ENCODE measurements at places on chromosomes 16 and 17. TPM values are rescaled to one million over a fixed set of nuclear protein-coding genes. Genes with fewer than 3 reads are reported as not detected.
A peak's percentile ranks its signal among the peaks of the same experiment; 100 is the strongest.

- DNase-seq = no peak
These were observed 18.9 kb downstream of the MSI2 start for GRCh38 chr17:57275071-57275764.

GRCh38 chr17:38636054-38636453 is 30.3 kb upstream of the SRCIN1 start:
- DNase-seq = no peak

The RAI1 gene
- total RNA-seq = 38.1 TPM

DNA sequence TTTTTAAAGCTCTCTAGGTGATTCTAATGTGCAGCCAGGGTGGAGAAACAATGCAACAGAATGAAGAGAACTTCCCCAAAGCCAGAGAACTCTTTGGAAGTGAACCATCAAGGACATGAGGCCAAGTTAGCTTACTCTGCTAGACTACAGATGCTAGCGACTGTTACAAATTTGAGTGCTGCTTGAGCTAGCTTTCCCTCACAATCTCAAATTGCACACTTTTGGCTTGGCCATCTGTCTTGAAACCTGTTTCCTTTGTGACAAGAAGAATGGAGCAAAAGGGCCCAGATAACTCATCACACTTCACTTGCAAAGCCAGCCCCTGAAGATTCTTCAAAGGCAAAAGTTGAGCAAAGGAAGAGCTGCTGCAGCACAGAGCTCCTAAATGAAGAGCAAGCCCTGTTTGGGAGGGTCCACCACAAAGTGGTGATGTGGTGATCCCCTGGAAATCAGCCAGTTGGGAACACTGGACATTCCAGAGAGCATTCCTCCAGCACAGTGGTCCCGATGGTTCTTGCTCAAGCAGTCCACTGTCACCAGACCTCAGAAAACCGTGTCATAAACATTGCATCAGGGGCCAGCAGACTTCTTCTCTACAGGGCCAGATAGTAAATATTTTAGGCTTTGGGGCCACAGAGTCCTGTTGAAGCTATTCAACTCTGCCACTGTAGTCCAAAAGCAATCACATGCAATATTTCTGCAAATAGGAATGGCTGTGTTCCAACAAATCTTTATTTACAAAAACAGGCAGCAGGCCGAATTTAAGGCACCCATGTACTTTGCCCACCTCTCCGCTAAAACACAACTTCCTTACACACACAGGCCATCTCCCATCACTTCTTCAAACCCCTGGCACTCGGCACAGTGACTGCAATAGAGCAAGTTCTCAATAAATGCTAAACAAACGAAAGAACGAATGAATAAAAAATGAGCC is 21.2 kb downstream of the SLC39A11 start:
- DNase-seq = no peak

GRCh38 chr17:66340720-66341119 is 38.3 kb downstream of the PRKCA start:
- no peak for DNase-seq

- no peak for DNase-seq
These were observed 3.6 kb downstream of the CORO1A start for GRCh38 chr16:30186782-30187555.

The CA5A gene
- not detected for total RNA-seq

DNA sequence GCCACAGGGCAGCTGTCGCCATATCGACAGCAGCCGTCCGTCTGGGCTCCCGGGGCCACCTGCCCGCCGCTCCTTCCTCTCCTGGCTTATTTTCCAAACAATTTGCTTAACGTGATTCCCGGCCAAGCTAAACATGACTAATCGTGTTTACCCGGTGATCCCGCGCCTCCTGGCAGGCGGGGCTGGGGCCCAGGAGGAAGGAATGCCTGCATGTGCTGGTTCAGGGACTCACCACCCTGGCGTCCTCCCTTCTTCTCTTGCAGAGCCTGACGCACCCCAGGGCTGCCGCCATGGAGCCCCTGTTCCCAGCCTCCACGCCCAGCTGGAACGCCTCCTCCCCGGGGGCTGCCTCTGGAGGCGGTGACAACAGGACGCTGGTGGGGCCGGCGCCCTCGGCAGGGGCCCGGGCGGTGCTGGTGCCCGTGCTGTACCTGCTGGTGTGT is 6.1 kb downstream of the SSTR5 start:
- DNase-seq = no peak

GRCh38 chr17:63665527-63666214 is 34.3 kb downstream of the LIMD2 start:
- DNase-seq = no peak

DNA sequence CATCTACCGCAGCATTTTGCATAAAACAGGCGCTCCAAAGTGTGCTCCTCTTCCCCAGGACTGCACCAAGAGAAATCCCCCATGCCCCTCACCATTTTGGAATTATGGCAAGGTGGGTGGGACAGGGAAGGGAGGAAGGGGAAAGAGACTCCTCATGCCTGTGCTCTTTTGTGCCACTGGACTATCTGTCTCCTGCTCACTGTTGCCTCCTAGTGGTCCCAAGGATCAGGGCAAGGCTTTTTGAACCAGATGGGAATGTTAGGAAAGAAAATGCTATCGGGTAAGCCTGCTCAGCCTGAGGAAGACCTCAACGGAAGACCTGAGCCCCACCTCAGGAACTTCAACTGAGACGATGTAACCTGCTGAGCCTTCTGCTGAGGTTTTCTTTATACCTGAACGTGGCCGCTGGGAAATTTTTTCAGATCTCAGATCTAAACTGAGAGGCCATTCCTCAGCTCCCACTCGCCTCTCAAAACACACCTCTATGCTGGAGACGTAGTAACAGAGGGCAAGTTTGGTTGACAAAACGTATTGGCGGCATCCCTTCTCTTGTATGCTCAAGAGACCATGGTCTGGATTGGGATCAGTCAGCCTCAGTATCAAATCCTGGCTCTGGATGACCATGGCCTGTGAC is 58.3 kb downstream of the SPACA3 start:
- peak; percentile 7 for DNase-seq

- DNase-seq = peak; percentile 5
These were observed 66.1 kb downstream of the BCAS3 start for GRCh38 chr17:60743799-60744198.

- DNase-seq = no peak
These were observed 202.5 kb downstream of the CDH13 start for GRCh38 chr16:82829301-82829700.

DNA sequence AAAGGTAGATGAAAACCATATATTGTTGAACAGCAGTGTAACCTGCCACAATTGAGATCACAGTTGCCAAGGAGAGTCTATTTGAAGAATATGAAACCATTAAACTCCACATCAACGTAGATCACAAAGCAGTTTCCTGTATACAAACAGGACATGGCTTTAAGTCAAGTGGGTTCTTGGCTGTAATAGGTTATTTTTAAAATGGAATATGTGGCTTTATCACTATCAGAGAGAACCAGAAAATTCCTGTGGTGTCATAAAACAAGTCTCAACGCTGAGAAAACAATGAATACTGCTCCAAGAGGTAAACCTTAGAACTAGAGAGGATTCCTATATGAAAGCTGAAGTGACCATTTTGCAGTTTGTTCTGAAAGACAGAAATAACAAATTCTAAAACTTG is 999.7 kb downstream of the CDH11 start:
- DNase-seq = no peak

GRCh38 chr17:64115043-64115698 is 14.8 kb downstream of the ERN1 start:
- DNase-seq = no peak

DNA sequence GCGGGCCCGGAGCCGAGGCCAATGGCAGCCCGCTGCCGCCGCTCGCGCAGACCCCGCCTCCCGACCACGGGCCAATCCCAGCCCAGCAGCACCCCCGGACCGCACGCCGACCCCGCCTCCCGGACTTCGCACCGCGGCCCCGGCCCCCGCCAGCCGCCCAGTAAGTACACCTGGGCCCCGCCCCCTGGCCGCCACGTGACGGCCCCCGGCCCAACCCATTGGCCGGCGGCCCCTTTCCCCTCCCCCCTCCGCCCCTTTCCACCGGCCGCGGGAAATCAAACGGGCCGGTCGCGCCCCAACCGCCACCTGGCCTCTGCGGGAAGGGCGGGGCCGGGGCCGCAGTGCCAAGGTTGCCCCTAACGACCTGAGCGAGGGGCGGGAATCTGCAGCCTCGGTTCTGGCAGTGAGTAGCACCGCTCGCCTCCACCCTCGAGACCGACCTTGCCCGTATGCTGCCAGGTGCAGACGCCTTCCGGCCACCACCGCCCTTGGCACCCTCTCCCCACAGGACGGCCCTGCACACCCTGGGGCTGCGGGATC is at the start of gene YBX2:
Gene YBX2 (minus strand): TSS at position 26 of the 540 bp plus-strand sequence. CDS start 139 bp downstream, outside the sequence.
- no peak for DNase-seq

DNA sequence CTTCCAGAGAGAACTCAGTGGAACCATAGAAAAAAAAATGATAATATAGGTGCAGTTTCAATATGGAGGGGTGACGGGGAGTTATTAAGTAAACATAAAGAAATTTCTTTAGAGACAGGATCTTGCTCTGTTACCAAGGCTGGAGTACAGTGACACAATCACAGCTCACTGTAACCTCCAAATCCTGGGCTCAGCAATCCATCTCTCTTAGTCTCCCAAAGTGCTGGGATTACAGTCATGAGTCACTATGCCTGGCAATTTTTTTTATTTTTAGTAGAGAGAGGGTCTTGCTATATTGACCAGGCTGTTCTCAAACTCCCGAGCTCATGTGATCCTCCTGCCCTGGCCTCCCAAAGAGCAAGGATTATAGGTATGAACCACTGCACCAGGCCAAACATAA is 48.8 kb downstream of the NLRC5 start:
- DNase-seq = no peak

- DNase-seq = no peak
These were observed 8.3 kb downstream of the HS3ST3B1 start for GRCh38 chr17:14308965-14309879.

GRCh38 chr17:14337596-14338079 is 36.8 kb downstream of the HS3ST3B1 start:
- no peak for DNase-seq

- no peak for DNase-seq
These were observed 18.7 kb upstream of the ANKRD40CL start for GRCh38 chr17:50785946-50786570.

- no peak for DNase-seq
These were observed at the start of gene MED13 for GRCh38 chr17:62064791-62065563. Gene MED13, minus strand, starts transcription at chr17:62065278. Its CDS starts 73 bp downstream, at chr17:62065205.

GRCh38 chr16:58699151-58699550 is 14.6 kb upstream of the SLC38A7 start:
- DNase-seq = no peak

- DNase-seq = peak; percentile 42
These were observed 9.5 kb upstream of the ARL4D start for GRCh38 chr17:43389046-43389947.

GRCh38 chr16:8952281-8952751 is 11.4 kb downstream of the USP7 start:
- no peak for DNase-seq

The AANAT gene
- not detected for total RNA-seq

- no peak for DNase-seq
These were observed 983.9 kb upstream of the EEF2KMT start for GRCh38 chr16:6081320-6081976.

The CCL13 gene
- not detected for total RNA-seq

DNA sequence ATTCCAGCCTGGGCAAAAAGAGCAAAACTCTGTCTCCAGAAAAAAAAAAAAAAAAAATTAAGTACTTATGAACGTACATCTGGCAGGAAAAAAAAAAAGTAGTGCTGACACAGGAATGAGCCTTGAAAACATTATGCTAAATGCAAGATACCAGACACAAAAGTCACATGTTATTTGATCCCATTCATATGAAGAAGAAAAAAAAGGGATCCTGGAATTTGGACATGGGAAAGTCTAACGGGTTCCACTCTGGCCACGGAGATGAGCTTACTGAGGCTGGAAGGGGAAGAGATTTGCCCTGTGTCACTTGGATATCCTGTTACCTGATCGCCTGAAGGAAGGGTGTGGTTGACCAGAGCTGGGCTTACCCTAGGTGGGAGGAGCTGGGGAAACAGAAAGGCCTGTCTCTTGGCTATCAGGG is 251.9 kb downstream of the PARN start:
- DNase-seq = no peak

GRCh38 chr17:64024781-64025731 is 4.6 kb upstream of the ICAM2 start:
- no peak for DNase-seq

DNA sequence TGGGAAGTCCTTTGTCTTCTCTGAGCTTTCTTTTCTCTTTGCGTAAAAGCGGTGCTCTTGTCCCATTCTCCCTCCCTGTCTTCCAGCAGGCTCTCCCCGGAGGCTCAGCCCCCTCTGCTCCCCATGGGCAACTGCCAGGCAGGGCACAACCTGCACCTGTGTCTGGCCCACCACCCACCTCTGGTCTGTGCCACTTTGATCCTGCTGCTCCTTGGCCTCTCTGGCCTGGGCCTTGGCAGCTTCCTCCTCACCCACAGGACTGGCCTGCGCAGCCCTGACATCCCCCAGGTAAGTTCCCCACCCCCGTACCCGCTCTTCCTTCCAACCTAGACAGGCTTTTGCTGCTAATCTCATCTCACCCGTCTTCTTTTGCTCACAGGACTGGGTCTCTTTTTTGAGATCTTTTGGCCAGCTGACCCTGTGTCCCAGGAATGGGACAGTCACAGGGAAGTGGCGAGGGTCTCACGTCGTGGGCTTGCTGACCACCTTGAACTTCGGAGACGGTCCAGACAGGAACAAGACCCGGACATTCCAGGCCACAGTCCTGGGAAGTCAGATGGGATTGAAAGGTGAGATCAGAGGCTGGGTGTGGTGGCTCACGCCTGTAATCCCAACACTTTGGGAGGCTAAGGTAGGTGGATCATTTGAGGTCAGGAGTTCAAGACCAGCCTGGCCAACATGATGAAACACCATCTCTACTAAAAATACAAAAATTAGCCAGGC is 1.3 kb downstream of the TMEM219 start:
- no peak for DNase-seq

DNA sequence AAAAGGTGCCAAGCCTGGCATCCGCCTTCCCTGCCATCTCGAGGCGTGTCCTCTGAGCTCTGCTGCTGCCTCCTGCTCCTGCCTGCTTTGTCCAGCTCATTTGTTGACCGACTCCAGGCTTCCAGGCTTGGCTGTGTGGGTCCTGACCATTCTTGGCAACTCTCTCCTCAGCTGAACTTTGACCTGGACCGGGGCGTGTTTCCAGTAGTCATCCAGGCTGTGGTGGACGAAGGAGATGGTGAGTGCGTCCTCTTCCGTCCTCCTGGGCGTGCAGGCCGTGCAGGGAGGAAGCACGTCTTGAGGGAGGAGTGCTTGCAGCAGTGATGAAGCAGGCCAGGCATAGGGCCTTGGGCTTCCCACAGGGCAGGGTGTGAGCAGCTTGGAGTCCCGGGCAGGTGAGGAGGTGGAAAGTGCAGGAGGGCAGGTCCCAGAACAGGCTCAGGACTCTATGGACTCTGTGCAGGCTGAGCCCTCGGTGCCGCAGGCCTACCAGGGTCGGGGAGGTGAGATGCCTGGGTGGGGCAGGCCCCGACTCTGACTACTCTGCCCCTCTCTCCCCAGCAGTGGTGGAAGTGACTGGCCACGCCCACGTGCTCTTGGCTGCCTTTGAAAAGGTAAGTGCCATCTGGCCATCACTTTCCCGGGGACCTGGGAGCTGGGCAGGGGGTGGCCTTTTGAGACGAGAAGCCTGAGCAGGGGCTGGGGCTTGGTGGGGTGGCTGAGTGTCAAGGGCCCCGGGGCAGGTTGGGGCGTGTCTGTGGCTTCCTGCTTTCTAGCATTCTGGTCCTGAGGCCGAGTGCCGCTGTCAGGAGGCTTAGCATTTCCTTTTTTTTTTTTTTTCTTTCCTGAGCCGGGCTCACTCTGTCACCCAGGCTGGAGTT is 28.6 kb upstream of the NUDT16L1 start:
- DNase-seq = no peak

- no peak for DNase-seq
These were observed 422.8 kb upstream of the CCL2 start for GRCh38 chr17:33832262-33832661.

- no peak for DNase-seq
These were observed 476.5 kb downstream of the TMEM114 start for GRCh38 chr16:8113843-8114242.

- no peak for DNase-seq
These were observed 623 bp downstream of the E4F1 start for GRCh38 chr16:2223942-2224486.
